Stimulated activated CD4-positive, alpha-beta T cell treated with anti-CD3 and anti-CD28 coated beads, Interleukin-15, amount 100 ng/mL, for 24 hours (primary cell): ENCODE measurements at places on chromosomes 1 and 21.

DNA sequence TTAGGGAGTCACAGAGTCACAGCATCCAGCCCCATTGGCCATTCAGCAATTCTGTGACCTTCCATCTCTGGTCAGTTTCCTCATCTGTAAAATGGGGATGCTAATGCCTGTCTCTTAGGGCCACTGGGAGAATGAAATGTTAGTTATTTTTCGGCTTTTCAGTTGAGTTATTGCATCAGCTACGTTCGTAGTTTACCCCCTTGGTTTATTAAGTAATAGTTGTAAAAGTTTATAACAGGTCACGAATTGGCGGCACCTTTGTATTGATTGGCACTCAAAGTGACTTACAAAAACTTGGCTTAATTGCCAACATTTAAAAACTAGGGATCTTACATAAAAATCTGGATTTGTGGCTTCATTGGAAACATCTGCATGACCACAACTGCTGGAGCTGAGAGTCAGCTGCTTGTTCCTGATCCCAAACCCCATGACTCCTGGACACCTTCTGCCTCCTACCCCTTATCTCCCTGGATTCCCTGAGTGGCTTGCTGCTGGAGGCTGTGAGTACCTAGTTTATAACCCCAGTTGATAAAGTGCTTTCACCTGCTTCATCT lies 23.0 kb upstream of the SLC1A7 start:
- DNase-seq: no peak

DNA sequence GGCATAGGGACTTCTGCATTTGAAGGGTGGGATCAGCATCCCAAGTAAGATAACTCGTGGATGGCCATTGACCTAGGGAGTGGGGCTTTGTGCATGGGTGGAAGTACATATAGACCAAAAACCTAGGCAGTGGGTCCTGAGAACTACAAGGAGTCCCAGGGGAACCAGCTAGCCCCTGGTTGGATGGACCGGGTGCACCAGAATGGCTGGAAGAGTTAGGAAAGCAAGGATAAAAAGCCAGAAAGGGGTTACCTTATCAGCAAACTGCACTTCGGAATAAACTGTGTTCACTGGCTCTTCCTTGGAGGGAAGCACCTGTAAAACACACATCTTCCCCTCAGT lies 26.6 kb upstream of the SLAMF6 start:
- no peak for DNase-seq

DNA sequence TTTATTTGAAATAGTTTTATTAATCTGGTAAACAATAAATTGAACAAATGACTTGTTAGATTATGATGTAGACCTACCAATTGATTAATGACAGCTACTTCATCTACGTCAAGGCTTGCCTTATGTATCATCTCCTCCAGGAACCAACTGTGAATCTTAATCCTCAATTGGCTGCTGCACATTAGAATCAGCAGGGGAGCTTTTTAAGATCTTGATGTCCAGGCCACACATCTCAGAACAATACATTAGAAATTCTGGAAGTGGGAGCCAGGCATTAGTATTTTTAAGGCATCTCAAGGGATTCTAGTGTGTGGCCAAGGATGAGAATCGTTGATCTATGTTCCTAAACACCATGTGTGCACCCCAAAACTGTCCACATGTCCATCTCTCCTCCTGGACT lies 52.0 kb upstream of the LYPLAL1 start:
- no peak for DNase-seq

DNA sequence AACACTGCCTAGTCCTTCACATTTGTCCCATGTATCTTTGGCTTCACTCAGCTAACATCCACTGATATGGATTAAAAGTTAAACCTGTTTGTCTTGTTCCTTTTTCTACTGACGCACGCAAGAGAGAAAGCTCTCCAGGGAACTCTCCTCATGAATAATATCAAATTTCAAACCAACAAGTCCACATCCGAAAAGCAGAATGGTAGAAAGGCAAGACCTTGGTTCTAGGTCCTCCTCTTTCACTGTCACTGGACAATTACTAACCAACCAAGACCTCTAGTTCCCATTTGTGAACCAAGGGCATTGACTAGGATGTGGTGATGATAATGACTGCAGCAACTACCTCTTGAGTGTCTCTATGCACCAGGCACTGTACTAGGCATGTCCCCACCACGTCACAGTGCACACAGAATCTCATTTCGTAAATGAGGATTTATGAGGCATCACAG lies 8.4 kb downstream of the PLPP3 start:
- no peak for DNase-seq

DNA sequence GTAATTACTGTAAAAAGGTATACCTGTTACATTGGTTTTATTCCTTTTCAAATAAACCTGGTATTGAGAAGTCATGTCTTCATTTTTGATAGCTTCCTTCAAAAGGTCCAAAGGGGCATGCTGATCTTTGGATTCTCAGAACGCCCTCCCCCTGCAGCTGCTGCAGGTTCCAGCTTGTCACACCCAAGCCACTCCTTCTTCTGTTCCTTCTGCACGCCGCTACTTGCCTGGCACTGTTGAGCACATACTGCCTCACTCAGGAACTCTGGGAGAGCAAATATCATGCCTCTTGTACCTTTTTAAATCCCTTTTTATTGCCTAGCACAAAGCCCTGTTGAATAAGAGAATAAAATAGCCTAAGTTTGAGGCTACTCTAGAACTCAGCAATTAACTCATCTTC lies 136.9 kb downstream of the BARHL2 start:
- no peak for DNase-seq

- DNase-seq: peak; percentile 4
These were observed 144.9 kb upstream of the HP1BP3 start for GRCh38 chr1:20931930-20932436.

GRCh38 chr1:1244192-1244811 lies 2.2 kb downstream of the C1QTNF12 start:
- no peak for DNase-seq

DNA sequence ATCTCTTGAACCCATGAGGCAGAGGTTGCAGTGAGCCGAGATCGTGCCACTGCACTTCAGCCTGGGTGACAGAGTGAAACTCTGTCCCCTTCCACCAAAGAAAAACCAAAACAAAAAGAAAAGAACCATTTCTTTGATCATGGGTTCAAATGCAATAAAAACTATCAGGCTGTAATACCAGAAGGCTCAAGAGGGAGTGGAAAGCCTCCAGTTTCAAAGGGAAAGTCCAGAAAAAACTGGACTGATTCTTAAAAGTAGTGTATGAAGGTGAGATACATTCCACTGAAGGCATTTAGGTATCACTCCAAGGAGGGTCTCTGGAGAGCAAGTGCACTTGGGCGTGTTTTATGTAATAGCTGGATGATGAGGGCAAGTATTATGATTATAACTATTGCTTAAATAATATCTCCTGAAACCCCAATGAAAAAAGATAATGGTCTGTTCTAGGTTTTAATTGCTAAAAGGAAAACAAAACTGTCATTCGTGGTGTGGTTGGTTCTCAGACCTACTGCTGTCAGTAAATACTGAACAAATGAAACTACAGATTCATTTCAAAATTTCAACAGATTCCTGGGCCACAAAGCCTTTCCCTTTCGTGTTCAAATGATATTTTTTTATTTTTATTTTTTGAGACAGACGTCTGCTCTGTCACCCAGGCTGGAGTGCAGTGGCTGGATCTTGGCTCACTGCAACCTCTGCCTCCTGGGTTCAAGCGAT lies 6.0 kb upstream of the CAMTA1 start:
- no peak for DNase-seq

DNA sequence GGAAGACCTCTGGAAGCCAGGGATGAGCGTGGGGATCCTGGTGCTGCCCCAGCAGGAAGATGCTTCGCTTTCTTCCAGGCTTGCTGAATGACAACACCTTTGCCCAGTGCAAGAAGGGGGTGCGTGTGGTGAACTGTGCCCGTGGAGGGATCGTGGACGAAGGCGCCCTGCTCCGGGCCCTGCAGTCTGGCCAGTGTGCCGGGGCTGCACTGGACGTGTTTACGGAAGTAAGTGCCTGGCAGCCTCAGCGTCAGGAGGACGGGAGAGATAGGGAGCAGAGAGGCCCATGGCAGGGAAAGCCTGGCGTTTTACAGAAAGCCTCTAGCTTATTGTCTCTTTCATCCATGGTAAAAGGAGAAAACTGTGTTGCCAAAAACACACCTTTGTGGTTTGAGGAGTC lies 23.5 kb downstream of the PHGDH start:
- no peak for DNase-seq

- DNase-seq: no peak
These were observed 61.8 kb upstream of the LRRC8D start for GRCh38 chr1:89759036-89759435.

- no peak for DNase-seq
These were observed 33.0 kb upstream of the ID3 start for GRCh38 chr1:23592209-23592892.

DNA sequence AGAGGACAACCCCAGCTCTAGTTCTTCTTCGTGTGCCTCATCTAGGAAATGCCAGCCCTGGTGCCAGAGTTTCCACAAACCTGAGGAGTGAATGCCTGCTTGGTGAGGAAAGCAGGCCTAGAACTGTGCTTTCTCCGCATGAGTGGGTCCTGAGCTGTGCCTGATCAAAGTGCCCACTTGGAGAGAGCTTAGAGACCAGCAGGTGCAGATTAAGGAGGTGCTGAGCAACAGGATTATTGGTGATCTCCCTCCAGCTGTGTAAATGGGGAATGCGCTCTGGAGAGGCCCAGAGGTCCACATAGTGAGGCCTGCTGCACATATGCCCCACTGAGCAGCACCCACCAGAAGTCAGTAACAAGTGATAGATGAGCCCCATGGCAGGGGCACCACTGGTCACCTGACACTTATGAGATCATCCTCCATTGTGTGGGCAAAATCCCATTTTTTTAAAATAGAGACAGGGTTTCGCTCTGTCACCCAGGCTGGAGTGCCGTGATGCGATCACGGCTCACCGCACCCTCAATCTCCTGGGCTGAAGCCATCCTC lies 127.2 kb upstream of the ZC3H12A start:
- no peak for DNase-seq

GRCh38 chr1:46558141-46558963 lies 6.9 kb upstream of the KNCN start:
- no peak for DNase-seq

- DNase-seq: no peak
These were observed 44.6 kb downstream of the ZFYVE9 start for GRCh38 chr1:52186449-52186848.

DNA sequence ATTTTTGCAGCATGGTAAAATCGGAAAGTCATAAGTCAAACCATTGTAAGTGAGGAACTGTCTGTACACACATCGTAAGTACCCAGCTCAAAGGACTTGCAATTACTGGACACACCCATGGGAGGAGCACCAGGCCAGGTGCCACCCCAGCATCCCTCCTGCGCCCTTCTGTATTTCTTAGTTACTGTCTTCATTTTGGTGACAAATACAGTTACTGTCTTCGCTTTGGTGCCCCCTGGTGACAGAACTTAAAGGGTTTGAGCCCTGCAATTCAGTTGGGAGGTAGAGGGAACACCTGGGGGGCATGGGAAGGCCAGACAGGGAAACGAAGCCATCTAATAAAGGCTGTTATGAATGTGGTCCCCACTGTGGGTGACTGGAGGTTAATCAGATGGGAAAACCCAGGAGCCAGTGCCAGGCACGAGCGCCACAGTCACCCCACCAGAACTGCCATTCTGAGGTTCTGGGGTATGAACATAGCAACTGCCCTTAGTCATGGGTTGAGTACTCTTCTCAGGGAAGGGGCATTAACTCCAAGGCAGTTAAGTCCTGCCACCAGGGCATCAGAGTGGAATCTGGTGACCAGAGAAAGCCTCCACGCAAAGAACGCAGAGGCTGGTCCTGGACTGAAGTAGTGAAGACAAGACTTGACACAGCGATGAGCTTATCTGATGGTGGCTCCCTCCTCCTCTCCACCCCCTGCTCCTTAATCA lies 612.9 kb downstream of the PTPRU start:
- DNase-seq: peak; percentile 58

DNA sequence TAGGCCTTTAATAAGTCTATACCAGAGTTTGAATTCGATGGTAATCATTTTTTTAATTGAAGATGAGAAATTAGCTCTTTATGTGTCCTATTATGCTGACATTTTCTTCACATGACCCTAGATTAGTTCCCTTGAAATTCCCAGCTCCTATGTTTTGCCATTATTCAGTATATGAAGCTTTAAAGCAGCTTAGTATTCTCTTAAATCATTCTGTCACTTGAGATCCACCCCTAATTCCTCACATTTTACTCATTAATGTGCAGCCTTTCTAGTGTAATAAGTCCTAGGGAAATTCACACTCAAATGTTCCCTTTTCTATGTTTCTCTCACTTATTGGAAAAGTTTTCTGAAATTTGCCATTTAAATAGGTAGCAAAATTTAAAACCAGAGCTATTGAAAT lies 704.5 kb upstream of the B3GALT2 start:
- no peak for DNase-seq

DNA sequence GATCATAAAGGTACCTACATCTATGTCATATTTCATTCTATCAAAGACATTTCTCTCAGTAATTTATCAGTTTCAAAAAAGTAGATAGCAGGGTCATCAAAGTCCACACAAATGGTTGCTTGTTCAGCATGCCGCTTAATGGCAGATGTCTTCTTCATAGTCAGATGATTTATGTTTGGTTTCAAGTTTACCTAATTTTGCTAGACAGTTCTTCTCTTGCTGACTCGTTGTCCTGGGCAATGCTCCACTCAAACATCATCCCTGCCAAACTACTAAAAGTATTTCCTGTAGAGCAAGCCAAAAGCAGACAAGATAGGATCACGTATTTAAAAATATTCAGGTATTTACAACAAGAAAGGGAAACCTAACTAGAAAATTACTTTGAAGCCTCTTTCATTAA lies 13.6 kb downstream of the NUP210L start:
- no peak for DNase-seq

GRCh38 chr1:31436596-31437432 lies 23.8 kb downstream of the SERINC2 start:
- no peak for DNase-seq

DNA sequence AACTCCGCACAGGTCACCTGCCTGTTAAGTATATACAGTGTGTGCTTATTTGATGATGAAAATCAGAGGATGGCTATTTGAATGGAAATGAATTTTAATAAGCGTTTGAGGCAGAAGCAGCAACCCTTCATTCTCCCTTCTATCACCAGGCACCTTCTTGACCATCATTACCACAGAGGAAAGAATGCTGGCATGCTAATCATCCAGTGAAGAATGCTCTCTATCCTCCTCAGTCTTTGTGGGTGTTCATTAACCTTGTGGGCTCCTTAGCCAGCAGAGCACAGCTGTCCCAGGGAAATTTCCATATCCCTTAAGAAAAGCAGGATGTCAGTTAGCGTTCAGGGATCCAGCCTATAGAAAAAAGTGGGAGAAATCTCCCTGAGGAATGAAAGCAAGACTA lies 428.0 kb upstream of the CAMK1G start:
- no peak for DNase-seq

DNA sequence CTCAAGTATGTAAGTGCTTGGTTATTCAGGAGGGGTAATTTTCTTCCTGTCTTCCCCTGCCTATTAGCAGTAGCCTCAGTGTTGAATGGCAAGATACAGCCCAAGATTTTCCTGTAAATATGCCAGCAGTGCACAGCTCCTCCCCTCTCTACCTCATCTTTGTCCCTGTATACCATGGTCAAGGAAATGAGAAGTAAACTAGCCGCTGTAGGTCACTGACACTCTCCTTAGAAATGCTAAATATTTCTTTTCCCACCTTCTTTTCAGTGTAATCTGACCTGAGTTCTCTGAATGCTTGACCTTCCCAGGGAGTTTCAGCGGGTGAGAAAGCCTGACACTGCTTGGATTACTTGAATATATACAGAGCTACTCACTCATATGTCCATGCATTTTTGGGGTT lies 84.1 kb upstream of the ZNF326 start:
- no peak for DNase-seq

- DNase-seq: no peak
These were observed 21.8 kb downstream of the GBP2 start for GRCh38 chr1:89104147-89104546.
